A673 (cell line): ENCODE measurements at places on chromosomes 4 and X.

- no peak for DNase-seq
Measured at GRCh38 chr4:174204164-174204831, 79.2 kb downstream of the FBXO8 start.

- no peak for DNase-seq
Measured at GRCh38 chr4:16006771-16007446, 43.9 kb upstream of the FGFBP2 start.

- peak; percentile 7 for DNase-seq
Measured at GRCh38 chr4:100162027-100162685, 28.1 kb downstream of the DDIT4L start.

GRCh38 chr4:62448911-62449310, 1248.8 kb downstream of the ADGRL3 start:
- DNase-seq = no peak

- no peak for DNase-seq
Measured at GRCh38 chr4:3684546-3684945, 81.6 kb upstream of the ADRA2C start.

- no peak for DNase-seq
Measured at GRCh38 chrX:122567911-122568310, 616.2 kb upstream of the GRIA3 start.

DNA sequence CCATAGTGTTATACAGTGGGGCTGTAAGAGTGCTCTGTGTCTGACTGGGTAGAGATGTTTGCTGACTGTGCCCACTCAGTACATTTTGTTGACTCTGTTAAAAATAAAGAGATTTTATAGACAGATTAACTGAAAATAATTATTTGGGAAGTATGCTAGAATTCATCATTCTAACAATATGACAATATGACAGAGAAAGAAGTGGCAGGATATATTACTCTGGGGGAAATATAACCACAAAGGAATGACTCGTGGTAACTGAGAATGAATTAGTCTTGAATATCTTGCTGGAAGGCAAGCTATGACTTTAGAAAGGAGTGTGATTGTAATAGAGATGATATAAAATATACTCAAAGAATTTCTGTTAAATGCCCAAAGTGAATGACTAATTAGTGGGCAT, 46.8 kb downstream of the TMEM165 start:
- no peak for DNase-seq

GRCh38 chrX:38616904-38617303, 55.6 kb downstream of the TSPAN7 start:
- no peak for DNase-seq

- no peak for DNase-seq
Measured at GRCh38 chr4:57116245-57116644, 6.1 kb upstream of the IGFBP7 start.

DNA sequence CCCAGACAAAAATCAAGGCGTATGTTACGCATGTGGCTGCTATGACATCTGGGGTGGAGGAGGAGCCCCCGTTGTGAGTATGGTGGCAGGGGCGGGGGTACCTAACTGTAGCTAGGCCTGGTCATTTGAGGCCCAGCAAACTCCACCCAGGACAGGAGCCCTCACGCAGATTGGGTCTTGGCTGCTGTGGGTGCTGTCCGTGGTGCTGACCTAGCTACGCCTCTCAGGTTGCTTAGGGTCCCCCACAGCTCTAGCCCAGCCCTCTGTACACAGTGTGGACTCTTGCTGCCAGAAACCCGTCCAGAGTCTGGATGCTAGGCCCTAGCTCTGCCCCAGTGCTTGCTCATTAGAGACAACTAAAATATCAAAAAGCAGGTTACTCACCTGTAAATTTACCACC, 146.7 kb upstream of the PSAPL1 start:
- peak; percentile 42 for DNase-seq

DNA sequence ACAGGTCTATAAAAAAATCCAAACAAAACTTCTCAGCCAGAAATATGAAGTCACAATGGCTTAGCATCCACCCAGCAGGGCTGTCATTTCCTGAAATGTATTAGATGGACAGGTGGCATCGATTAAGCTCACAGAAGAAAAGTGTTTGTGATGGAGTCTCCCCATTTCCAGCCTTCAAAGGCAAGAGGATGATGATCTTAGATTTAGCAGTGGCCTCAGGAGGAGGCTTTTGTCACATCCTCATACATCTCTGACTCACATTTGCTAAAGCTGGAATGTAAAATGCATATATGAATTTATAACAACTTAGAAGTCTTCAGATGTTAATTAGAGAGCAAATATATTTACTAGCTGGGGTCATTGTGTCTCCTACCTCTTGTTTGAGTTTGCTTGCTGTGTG, 441.9 kb downstream of the SPRY1 start:
- DNase-seq = peak; percentile 80

DNA sequence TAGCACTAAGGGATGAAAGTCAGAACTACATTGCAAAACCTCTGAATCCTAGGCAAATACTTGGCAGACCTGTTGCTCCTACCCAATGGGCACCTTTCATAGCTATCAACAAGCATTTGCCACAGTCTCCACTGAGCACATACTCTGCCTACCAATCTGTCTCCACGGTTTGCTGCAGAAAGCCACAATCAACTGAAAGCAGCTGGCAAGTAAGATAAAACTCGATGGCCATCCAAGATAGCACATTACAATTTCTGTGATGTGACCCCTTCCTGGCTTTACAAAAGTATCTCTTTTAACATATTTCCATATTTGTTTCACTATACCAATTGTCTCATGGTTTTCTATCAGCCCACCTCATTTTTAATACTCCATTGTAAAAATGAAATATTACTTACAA, 1060.5 kb upstream of the INTU start:
- no peak for DNase-seq

DNA sequence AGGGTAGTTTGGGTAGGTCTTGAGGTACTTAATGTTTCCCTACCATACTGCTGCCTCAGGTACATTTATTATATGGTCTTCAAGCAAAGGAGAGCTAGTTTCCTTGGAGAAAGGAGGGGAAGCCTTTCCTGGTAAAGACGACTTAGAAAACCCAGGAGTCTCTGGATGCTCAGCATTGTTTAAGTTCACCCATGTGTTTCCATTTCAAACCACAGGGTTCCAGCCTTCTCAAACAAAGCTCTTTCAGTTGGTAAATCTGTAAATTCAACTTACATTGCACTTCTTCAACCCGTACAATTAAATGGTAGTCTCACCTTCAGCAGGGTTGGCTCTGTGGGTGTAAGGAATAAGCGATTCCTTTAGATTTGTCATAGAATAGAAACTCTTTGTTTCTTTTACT, 111.9 kb upstream of the UNC5C start:
- no peak for DNase-seq

GRCh38 chr4:61274286-61274685, 74.2 kb downstream of the ADGRL3 start:
- no peak for DNase-seq

GRCh38 chr4:150230561-150230960, 152.3 kb downstream of the DCLK2 start:
- DNase-seq = peak; percentile 53

DNA sequence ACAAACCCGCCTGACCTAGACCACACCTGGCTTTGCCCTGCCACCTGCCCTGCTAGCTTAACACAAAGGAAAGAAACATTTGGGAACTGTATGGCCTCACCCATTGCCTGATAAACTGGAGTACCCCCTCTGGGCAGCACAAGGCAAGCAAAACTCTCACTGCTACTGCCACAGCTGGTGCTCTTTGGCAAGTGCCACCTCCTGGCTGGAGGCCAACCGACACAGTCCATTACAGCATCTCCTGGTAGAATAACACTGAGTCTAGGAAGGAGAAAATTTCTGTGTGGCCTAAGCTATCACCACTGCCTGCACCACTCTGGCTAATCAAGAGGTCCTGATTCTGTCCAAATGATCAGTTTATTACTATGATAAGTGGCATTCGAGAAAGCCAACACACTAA, 18.9 kb upstream of the SPANXN3 start:
- no peak for DNase-seq

DNA sequence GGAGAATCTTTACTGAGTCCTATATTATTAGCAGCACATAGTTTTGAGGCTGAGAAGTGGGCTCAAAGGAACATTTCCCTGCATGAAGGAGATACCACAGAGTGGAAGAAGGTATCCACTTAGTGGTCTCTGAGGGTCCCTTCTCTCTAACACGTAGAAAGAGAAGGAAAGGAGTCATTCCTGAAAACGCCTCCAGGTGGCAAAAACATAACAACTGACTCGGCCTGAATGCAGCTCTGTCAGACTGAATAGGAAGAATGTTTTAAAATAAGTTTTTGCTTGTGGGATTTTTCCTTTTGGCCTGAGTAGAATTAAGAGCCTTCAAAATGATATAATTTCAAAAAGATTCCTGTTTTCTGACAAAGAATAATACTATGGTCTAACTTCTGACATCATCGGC, 23.3 kb downstream of the RPGR start:
- DNase-seq = peak; percentile 36

GRCh38 chr4:76074468-76074867, at the start of gene ART3:
TSS of gene ART3 (plus strand) at chr4:76074709. CDS start at chr4:76075890, 1,181 bp downstream.
- DNase-seq = no peak

DNA sequence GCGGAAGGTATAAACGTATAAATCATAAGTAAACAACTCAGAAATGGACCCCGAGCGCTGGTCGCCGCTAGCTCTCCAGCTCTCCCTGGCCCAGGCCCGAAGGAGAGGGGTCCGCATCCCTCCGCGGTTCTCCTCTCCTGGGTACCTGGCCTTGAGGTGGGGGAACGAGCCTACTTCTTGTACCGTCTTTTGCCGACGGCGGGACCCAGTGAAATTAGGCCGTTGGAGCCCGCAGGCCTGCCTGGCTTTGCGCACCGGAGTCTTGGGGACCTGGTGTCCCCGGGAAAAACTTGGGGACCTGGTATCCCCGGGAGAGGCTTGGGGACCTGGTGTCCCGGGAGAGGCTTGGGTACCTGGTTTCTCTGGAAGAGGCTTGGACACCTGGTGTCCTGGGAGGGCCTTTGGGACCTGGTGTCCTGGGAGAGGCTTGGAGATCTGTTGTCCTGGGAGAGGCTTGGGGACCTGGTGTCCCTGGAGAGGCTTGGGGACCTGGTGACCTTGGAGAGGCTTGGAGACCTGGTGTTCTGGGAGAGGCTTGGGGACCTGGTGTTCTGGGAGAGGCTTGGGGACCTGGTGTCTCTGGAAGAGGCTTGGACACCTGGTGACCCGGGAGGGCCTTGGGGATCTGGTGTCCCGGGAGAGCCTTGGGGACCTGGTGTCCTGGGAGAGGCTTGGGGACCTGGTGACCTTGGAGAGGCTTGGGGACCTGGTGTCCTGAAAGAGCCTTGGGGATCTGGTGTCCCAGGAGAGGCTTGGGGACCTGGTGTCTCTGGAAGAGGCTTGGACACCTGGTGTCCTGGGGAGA, 12.0 kb downstream of the SHOX start:
- DNase-seq = no peak

- DNase-seq = no peak
Measured at GRCh38 chr4:52243367-52243766, 192.3 kb downstream of the SPATA18 start.

DNA sequence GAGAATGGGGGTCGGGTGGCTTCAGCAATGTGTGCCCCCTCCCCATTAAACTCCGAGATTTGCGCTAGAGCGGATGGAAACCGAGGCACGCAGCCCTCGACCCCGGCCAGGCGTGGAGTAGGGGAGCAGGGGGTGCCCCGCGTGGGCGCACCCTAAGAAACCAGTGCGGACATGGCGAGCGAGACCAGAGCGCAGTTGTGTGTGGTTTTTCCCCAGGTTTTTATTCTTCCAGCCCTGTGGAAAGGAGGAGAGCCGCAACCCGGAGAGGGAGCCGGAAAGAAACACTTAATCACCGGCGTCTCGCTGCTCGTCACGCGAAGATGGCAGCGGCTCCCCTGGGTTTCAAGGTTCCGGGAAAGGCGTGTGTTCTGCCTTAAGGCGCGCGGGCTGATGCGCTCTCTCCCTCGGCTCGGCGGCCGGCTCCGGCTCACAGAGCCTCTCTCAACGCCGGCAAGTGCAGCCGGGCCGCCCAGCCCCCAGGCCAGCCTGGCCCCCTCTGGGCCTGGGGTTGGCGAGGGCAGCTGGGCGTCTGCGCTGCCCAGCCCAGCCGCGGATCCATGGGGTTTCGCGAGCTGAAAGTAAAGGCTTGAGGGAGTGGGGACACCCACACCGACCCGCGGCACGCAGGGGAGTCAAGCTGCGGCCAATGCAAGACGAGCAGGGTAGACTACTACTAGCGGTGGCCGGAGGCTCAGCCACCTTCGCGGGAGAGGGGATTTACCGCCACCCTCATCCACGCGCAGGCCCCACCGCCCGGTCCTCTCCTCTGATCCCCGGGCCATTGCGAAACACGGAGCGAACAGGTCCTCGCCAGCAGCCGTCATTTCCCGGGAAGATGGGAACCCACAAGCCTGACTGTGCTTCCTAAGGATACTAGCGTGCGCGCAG, 74.0 kb upstream of the BCOR start:
- peak; percentile 81 for DNase-seq

DNA sequence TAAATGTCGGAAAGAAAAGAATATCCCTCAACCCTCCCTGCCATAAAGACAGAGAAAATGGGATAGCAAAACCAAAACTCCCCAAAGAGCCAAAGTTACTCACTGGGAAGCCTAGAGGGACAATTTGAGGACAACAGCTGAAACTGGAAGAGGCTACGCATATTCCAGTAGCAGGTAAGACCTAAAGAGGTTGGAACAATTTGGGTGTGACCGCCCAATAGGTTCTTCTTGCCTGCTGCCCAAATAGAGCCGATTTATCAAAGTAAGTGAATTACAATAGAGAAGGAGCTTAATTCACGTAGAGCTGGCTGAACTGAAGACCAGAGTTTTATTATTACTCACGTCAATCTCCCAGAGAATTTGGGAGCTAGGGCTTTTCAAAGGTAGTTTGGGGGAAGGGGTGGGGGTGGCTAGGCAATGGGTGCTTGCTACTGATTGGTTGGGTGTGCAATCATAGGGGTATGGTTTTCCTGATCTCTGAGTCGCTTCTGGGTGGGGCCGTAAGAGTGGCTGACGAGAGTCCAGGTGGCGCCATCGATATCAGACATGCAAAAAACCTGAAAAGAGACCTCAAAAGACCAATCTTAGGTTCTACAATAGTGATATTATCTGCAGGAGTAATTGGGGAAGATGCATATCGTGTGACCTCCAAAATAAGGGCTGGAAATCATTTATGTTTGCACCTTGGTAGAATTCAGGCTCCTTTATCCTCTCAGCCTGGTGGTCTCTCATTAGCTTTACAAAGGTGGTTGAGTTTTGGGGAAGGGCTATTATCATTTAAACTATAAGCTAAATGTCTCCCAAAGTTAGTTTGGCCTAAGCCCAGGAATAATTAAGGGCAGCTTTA, 39.0 kb upstream of the SLC7A3 start:
- peak; percentile 3 for DNase-seq

GRCh38 chr4:156291317-156291716, 337.7 kb upstream of the CTSO start:
- peak; percentile 37 for DNase-seq

- DNase-seq = peak; percentile 51
Measured at GRCh38 chr4:3658530-3658913, 107.7 kb upstream of the ADRA2C start.

- peak; percentile 58 for DNase-seq
Measured at GRCh38 chr4:130395871-130396270, 1299.9 kb downstream of the C4orf33 start.

DNA sequence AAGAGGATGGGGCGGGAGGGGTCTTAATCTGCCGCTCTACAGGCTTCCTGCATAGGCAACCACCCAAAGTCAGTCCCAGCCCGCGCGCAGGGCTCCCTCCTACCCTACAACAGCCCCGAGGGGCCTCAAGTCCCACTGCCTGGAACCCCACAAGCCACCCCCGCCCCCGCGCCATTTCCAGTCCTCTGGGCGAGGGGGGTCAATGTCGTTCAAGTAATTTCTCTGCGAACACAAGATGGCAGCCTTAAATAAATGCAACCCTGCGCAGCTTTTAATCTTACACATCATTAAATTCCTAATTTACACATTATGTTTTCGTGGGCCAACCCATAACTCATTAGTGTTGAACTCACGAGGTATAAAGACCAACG, 92.9 kb downstream of the BCOR start:
- DNase-seq = no peak
